Sigmoid colon (tissue), 7 donors: ENCODE measurements at places on chromosomes 5 and 9. TPM values are rescaled to one million over a fixed set of nuclear protein-coding genes. Genes with fewer than 3 reads are reported as not detected.
A peak's percentile ranks its signal among the peaks of the same experiment; 100 is the strongest.

- DNase-seq: no peak
- no peaks in the 10 kb centered on the region for H3K4me1 ChIP-seq
- no peaks in the 10 kb centered on the region for H3K36me3 ChIP-seq
- no peak overlapping the region for H3K4me3 ChIP-seq
These were observed 42.1 kb upstream of the CTNND2 start for GRCh38 chr5:11946317-11946716.

Gene RPS14
- 5,290 TPM for total RNA-seq

GRCh38 chr9:354453-354852, 139.8 kb downstream of the DOCK8 start:
- no peaks in the 10 kb centered on the region for H3K27me3 ChIP-seq
- H3K4me1 ChIP-seq: peaks cover 10% of the 10 kb centered on the region
- no peak overlapping the region for H3K4me3 ChIP-seq

Gene DRD1
- total RNA-seq: not detected

GRCh38 chr9:97506306-97506705, 4.8 kb downstream of the TMOD1 start:
- no peaks in the 10 kb centered on the region for H3K4me1 ChIP-seq
- DNase-seq: no peak
- no peak overlapping the region for H3K4me3 ChIP-seq
- H3K27ac ChIP-seq: no peak overlapping the region
- no peaks in the 10 kb centered on the region for H3K36me3 ChIP-seq
- no peaks in the 10 kb centered on the region for H3K27me3 ChIP-seq

DNA sequence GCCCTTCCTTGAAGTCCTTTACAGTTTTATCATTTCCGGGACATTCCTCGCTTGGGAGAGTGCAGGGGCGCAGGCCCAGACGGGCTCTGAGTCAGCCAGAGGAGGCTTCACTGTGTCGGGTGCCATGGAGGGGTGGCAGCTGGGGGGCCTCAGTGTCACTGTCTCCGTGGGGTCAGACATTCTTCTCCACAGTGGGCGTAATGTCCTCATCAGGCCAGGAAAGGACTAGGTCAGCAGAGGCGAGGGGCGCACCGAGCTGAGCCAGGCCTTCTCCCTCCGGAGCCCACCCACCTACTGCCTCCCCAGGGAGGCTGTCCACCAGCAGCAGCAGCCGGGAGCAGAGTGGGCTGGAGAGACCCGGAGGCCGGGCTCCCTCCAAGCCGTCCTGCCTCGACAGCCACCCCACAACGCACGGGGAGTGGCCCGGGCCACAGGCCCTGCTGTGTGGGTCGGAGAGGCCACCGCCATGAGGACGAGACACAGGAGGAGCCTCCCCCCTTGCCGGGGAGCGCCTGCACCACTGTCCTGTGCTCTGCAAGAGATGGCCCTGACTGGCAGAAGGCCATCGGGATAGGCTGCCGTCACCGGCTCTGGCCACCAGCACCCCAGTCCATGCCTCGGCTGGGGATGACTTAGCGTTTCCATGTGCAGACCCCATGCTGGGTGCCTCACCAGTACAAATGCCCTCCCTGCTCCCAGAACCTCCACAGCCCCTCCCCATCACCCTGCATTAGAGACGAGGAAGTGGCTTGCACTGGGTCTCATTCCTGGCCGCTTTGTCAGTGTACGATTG, 26.5 kb downstream of the SARDH start:
- H3K4me3 ChIP-seq: no peak overlapping the region
- DNase-seq: peak; percentile 54
- no peaks in the 10 kb centered on the region for H3K36me3 ChIP-seq
- H3K27ac ChIP-seq: no peak overlapping the region
- no peaks in the 10 kb centered on the region for H3K4me1 ChIP-seq

Gene STKLD1
- total RNA-seq: 0.49 TPM

Gene FOXD4L6
- total RNA-seq: not detected

DNA sequence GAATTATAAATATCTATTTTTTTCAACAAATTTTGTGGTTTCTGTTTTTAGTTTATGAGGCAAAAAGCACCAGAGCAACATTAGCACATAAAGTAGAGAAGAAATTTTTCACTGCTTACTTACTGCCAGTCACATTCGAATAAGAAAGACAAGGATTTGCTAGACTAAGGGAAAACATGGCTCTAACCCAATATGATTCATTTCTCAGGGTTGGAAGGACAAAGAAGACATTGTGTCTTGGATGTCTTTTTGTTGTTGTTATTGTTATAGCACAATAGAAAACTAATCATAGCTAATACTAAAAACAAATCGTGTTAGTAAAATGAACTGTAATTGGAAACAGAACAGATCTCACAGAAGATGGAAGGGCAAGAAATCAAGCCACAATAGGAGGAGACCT, 90.9 kb upstream of the SLCO6A1 start:
- no peaks in the 10 kb centered on the region for H3K4me1 ChIP-seq
- no peak for DNase-seq
- no peaks in the 10 kb centered on the region for H3K36me3 ChIP-seq
- no peaks in the 10 kb centered on the region for H3K27me3 ChIP-seq

Gene MYOZ3
- total RNA-seq: not detected

Gene NIPAL4
- 5.0 TPM for total RNA-seq

Gene SPINK7
- total RNA-seq: not detected

DNA sequence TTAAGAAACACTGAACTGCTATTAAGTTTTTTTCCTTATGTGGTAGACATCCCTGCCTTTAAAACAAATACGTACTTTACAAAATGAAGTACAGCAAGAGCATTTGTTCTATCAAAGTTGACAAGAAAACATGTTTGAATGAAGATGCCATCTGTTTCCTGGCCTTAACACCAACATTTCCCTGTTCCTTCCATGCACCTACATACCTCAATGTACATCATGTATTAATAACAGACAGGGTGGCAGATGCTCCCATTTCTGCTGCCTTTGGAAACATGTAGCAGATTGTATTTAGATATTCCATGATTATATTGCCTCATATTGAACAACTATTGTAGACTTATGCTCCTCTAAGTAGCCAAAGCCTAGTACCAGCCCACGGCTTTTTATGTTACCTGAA, 104.4 kb downstream of the PJA2 start:
- H3K4me3 ChIP-seq: no peak overlapping the region
- DNase-seq: no peak
- H3K27me3 ChIP-seq: no peaks in the 10 kb centered on the region
- H3K4me1 ChIP-seq: no peaks in the 10 kb centered on the region
- no peak overlapping the region for H3K27ac ChIP-seq
